ENCODE measurements at places on chromosomes 1 and 21.

DNA sequence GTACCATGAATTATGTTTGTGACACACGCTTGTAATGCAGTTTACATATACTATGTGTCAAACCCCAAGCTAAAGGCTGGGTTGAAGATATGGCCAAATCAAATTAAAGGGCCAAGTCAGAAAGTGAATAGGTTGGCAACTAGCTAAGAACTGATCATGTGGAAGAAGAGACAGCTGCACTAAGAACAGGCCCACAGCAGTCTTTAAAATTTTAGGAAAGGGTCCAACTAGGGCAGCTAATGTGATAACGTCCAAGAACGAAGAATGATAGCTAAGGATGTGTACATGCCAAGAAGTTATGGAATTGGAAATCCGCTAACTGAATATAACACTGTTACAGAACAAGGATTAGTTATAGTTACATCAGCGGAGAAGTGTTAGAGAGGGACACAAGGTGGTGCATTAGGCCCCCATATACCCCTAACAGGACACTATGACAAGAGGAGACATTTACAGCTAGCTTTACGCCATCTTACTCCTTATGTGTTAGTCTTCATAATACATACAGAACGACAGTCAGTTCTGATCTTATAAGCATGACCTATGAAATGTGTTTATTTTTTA, 6.5 kb upstream of the RNF2 start:
- DNase-seq, result no peak

GRCh38 chr1:150688763-150689162, 8.2 kb downstream of the GOLPH3L start:
- DNase-seq, result no peak

DNA sequence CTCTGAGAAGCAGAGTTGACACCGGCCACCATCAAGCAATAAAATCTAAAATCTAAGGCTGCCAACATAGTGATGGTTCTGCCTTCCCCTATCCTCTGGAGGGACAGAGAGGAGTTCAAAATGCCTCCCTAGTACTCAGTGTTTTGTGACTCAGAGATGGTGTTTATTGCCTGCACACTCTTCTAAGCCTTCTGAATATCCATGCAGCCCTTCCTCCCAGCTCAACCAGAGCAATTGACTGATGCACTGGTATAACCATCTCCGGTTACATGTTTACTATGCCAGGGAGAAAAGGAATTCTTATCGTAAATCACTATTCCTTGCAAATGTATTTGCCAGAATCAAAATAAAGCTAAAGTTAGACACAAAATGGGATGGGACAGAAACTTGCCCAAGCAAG, 132.9 kb upstream of the RAB4A start:
- DNase-seq, result no peak

DNA sequence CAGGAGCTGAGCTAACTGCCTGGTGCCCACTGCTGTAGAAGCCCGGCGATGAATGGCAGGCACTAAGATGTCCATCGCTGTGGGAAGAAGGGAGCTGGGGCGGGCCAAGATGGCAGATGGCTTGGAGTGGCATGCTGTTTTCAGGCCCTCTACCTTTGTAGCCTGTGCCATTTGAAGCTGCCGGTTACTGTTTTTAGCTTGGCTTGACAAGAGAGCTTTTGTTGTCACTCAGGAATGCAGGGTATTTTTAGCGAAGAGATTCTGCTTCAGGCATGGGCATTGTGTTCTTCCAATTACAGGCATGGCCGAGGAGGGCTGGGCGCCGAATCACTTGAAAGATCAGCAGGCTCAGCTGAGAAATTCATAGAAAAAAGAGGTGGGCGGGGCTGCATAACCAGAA, 348.7 kb downstream of the RPS6KC1 start:
- DNase-seq, result no peak

DNA sequence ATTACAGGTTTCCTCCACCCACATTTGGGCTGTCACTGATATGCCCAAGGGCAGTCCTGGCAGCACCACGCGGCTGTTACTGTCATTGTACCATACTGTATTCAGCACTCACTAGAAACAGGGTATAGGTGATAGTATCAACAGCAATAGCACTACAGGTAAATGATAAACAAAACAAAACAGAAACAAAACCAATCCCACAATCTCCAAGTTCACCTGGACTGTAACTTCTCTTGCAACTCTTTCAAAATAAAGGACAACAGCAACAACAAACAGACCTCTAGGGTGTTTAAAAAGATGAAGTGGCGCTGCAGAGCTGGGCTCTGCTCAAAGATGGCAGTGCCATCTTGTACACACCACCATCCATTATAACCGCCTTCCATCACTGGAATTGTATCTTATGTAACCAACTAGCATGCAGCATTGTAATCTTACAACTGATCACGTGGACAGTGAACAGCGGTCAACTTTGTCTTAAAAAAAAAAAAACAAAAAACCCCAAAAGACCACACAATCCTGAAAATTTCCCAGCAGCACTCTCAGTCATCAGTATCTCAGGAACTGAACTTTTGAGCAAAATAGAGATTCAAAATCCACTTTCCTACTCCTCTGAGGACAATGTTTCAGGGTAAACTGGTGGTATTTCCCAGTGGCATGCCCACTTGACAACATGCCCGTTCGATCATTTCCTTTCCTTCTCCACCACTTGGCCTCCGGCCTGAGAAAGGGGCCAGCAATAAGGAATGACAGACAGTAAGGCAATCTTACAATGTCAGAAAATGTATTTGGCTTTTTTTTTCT, 3.8 kb downstream of the IRF2BP2 start:
- peak; percentile 56 for DNase-seq

DNA sequence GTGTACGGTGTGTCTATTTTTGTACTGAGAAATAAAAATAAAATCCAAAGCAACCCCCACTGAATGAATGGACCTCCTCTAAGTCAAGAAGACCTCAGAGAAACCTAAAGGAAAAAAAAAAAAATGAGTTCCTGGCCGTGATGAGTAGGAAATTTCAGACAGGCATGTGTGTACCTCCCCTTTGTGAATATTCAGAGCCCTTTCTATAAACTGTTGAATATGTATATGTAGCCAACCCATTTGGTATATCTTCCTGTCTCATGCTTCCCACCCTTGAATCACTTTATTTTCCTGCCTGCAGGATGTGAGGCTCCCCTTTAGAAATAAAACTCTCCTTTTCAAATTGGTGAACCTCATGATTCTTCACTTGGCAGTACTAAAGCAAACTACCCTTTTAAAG, 887.8 kb upstream of the NCAM2 start:
- DNase-seq, result no peak

- DNase-seq, result no peak
Measured at GRCh38 chr1:62912028-62912638, 128.2 kb downstream of the ATG4C start.

DNA sequence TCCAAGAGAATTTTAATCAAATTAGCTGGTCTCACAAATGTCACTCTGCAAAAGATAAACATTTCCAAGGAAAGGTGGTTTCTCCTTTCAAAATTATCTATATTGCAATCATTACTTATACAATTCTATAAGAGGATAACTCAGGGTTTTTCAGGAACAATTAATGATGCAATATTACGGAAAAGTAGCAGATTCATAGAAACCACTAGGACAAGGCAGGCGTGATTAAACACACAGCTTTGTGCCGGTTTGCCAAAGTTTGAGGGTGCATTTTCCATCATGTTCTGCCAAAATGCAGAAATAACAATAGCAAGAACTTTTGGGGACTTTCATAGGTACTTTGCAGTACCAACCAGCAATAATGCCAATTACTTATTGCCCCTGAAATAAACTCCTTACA, 605 bp downstream of the TNFRSF9 start:
- DNase-seq, result no peak

DNA sequence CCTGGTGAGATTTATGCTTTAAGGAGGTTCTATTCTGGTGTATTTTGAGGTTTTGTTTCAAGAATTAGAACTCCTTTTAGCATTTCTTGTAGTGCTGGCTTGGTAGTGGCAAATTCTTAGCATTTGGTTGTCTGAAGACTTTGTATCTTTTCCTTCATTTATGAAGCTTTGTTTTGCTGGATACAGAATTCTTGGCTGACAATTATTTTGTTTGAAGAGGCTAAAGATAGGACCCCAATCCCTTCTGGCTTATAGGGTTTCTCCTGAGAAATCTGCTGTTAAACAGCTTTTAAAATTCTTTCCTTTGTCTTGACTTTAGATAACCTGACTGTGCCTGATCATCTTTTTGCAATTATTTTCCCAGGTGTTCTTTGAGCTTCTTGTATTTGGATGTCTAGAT, 58.6 kb downstream of the GPR137B start:
- no peak for DNase-seq

All from NCI-H345 (cell line).